ENCODE measurements at places on chromosomes 2 and 18.

DNA sequence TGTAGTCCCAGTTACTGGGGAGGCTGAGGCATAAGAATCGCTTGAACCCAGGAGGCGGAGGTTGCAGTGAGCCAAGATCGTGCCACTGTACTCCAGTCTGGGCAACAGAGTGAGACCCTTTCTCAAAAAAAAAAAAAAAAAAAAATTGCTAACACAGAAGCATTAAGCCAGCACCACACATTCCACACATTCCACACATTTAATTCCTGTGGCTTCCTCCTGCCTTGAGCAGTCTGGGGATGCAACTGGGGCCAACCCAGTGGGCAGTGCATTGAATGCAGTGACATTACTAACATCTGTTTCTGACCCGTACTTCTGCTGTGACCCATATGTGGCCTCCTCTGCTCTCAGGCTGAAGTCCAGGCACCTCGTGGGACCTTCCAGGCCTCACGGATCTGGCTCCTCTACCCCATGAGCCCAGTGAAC is 107.0 kb downstream of the BCL2L11 start:
- DNase-seq, result no peak

DNA sequence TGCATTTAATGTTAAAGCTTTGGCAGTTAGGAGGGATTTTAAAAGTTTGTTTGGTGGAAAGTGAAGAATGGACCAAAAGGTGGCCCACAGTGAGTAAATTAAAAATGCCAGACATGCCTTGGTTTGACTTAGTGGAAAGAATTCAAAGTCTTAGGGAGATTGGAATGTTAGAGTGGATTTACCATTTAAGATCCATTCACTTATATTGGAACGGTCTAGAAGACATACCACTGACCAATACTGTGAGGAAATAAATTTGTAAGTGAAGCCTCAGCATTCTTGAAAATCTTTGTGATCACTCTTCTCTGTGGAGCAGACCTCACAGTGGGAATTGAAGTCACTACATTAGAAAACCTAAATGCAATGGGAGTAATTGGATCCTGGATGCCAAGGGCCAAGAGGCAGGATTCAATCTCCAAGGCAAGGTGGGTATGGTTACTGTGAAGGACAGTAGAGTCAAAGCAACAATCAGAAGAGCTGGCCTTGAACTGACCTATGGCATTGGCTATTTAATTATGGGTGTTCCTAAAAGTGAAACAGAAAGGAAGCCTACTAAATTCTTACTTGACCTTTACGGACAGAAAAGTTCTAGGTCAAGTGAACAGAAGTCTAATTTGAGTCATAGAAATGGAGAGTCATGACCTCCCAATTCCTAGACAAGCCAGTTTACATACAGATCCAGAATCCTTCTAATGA is 40.2 kb upstream of the VRK2 start:
- no peak for DNase-seq

DNA sequence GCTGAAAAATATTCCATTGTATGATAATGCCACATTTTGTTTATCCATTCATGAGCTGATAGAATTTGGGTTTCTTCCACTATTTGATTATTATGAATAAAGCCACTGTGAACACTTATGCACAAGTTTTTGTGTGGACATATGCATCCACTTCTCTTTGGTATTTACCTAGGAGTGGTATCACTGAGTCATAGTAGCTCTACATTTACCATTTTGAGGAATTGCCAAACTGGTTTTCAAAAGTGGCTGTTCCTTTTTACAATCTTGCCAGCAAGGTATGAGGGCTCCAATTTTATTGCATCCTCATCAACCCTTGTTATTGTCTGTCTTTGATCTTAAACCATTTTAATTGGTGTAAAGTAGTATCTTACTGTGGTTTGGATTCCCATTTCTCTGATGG is 13.3 kb upstream of the EHBP1 start:
- no peak for DNase-seq

- no peak for DNase-seq
Observed at GRCh38 chr2:46034535-46034934, 262.7 kb upstream of the EPAS1 start.

GRCh38 chr2:238383743-238384380 is 42.9 kb upstream of the ASB1 start:
- DNase-seq, result no peak

DNA sequence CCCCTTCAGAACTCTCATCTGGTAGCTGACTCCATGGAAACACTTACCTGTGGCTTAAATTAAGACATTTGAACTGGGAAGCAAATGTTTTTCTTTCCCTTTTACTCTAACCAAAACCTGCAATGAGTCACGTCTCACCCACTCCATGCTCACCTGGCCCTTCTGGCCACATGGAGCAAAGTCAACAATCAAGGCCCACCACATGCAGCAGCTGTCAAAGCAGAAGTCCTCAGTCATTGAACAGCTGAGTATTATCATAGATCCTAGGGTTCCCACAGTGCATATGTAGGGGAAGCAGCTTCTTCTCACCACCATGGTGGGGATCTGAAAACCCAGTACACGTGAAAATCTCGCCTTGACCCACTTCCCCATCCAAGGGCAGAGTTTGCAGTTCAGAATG is 12.3 kb upstream of the MEP1B start:
- no peak for DNase-seq

- DNase-seq, result no peak
Observed at GRCh38 chr2:24050041-24050979, 769 bp downstream of the FKBP1B start.

- no peak for DNase-seq
Observed at GRCh38 chr2:47315475-47315874, 87.5 kb upstream of the MSH2 start.

DNA sequence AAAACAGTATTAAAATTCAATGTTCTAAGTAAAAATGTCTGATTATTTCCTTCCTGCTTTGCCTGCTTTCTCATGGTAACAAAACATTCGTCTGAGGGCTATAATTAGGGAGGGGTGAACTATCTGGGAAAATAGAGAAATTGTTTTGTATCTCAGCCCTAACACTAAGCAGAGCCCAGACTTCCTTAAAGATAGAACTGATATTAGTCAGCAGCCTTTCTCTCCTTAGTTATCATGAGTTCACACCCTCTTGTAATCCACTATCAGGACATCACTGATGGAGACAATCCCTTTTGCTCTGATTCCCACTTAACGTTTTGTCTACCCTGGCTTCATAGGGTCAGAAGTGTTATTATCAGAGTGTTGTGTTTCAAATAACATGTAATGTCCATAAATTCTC is 701.1 kb upstream of the ZEB2 start:
- DNase-seq, result no peak

DNA sequence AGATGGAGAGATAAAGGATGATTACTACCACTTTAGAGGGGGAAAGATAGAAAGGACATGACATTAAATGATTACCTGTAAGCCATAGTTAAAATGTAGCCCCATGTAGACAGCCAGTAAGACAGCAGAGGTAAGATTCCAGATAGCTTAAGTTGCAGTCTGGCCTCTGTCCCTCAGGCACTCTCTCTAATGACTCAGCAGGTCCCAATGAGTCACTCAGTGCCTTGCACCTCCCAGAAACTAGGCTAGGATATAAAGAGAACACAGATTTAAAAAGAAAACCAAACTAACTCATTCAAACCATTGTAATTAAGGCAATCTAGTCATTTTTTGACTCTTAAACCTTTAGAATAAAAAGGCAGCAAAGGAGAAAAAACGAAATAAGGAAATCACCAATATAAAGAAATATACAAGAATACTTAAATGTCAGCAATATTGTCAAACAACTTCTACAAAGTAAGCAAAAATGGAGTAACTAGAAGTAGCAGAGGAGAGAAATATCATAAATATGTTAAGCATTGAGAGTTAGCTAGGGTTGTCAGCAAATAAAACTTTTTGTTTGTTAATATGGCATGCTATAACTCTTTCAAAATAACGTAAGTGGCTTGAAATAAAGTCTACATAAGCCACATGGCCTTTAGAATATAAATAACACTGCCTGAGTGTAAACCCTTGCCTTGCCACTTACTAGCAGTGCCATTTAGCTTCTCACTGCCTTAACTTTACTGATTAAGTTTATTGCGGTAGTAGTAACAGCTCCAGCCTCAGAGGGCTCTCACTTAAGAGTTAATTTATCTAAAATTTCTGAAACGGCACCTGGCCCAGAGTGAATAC is 48.5 kb downstream of the SOCS6 start:
- DNase-seq, result peak; percentile 21

- DNase-seq, result no peak
Observed at GRCh38 chr2:219967247-219968245, 340.1 kb downstream of the SLC4A3 start.

DNA sequence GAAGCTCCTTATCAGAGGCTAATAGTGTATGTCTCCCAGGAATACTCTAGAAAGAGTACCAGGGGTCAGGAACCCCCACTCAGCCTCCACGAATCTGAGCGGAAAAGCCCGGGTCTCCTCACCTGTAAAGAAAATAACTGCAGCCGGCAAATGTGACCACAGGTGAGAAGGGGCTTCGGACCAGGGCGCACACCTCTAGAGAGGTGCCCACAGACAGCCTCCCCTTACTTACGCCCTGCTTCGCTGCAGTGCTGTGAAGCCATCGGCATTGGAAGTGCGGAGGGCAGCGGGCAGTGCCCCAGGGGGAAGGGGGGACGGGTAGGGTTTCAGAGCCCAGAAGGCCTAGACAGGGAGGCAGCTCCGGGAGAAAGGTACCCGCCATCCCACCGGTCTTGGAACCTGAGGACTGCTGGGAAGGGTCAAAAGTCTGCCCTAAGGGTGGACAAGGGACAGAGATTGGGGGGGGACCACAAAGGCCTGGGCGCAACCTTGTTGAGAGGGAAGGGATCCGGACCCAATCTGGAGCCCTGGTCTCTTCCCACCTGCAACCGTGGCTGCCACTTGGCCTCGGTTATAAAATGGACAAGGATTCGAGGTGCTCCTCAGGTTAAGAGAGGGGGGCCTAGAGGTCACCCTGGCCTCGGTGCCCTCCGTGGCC is 642 bp upstream of the STEAP3 start:
- no peak for DNase-seq

Measured in brain pericyte (primary cell).